ENCODE measurements at places on chromosomes 5 and 9. TPM values are rescaled to one million over a fixed set of nuclear protein-coding genes. Genes with fewer than 3 reads are reported as not detected.
A peak's percentile ranks its signal among the peaks of the same experiment; 100 is the strongest.

DNA sequence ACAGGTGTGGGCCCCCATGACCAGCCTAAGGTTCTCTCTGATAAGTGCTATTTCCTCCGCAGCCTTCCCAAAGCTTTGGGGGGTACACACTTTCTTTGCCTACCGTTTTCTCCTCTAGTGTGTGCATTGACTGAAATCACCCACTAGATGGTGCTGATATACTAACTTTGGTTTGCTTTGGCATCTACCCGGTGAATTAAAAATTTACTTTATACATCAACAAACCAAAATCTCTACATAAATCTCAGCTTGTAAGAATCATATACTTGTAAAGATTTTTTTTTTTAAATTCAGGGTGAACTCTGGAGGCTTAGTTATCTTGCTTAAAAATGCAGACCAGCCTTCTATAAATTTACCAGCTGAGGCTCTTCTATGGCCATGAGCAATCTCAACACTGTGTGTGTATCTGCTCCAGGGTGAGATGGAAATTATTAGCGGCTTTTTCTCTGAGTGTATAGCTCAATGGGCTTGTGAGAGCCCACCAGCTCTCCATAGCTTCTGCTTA is 475.7 kb upstream of the TNC start:
- peak; percentile 72 for DNase-seq

DNA sequence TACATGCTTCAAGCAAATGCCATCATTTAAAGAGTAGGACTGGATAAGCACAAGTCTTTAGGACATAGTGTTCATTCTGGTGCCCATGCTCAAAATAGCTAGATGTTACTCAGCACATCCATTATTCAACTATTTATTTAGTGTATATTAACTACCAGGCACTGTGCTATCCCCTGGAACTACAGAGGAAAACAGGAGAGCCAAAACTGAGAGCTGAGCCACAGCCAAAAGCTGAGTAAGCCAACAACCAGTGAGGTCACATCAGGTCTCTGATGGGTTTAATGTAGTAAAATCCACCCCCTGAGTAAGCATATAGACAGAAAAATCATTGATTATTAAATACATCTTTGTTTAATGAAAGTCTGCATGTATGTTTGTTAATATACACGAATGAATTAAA is 469.3 kb upstream of the DMAC1 start:
- no peak for DNase-seq

- peak; percentile 76 for DNase-seq
These were observed 9.7 kb downstream of the MRPL36 start for GRCh38 chr5:1789834-1790471.

DNA sequence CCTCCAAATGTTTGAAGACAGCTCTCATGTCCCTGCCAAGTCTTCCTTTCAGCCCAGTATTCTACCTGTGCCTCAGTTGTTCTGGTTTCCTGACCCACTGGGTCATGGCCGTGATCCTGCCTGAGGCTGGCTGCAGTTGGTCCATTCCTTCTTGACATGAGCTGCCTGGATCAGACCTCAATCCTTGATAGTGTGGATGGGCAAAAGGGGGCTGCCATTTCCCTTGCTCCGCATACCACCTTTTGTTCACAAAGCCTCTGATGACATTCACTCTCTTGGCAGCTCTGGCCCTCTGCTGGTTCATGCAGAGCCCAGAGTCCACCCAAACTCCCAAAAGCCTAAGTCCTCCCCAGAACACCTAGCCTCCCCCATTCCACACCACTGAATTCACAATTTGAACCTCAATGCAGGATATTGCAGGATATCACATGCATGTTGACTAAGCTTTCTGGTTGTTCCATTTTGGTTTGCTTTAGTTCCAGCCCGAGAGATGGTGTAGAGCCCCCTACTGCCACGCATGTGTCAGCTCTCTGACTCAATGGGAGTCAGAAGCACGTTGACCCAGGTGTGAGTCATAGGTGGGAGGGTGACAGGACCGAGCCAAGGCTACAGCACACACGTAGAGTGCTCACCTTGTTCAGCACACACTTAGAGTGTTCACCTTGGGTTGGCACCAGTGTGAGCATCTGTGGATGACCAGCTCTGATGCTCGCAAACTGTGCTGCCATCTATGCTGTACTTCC is 137.2 kb downstream of the MTX3 start:
- DNase-seq, result no peak

DNA sequence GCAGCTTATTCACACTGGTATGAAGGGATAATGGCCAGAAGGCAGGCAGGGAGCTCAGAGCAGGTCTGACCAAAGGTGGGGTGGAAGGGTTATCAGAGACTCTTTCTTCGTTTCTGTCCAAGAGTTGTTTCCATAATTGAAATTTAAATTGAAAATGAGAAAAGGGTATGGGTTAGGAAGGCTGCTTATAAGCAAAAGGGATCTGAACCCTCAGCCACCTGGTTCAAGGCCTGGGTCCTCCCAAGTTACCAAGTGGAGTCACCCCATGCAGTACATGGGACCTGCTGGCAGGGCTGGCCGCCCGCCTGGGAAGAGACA is 17.8 kb downstream of the EEIG1 start:
- DNase-seq, result no peak

DNA sequence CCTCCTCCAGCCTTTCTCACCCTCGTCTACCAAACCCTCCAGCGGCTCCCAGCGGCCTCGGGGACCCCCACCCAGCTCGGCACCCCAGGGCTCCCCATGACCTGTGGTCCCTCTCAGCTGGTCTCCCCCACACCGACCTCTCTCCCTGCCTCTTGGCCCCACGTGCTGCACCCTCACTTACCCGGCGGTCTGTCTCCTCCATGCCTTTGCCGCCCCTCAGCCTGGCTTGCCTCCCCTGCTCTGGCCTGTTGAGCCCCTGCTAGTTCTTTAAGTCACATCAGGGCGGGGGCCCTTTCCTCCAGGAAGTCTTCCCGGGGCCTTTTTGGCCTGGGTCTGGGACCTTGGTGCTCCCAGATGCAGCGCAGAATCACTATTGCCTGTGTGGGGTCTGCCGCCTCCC is 81.5 kb downstream of the LMX1B start:
- DNase-seq, result no peak

- DNase-seq, result no peak
These were observed 111.1 kb downstream of the WDR70 start for GRCh38 chr5:37490120-37490810.

DNA sequence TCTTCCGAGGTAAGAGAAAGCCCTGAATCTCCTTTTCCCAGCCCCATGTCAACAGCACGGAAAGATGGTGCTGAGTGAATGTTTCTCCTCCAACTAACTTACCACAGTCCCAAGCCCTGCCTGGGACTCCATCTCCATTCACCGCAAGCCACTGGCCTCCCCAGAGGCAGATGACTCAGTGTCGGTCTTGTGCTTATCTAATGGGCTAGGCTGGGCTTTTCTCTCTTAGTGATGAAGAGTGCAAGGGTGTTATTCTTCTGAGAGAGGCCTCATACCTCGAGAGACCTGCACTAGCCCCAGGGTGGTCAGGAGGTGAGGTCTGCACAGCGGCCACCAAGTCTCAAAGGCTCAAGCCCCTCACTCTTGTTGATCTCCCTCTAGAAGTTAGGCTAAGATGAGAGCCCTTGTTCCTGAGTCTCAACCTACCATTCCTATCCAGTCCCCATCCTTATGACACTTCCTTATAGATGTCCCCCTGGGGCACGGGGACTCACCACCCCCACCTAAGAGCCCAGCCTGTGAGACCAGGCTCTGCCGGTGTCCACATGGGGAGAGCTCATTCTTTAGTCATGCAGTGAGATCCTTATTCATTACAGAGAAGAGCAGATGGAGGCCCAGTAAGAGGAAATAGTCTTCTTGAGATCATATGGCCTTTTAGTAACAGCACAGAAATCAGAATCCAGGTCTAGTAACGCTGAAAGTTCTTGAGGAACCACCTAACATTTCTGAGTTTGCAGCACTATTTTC is 127.0 kb downstream of the SAXO1 start:
- no peak for DNase-seq

- DNase-seq, result no peak
These were observed 24.0 kb downstream of the GFPT2 start for GRCh38 chr5:180329138-180329435.

The GCNT1 gene
- 8.4 TPM for total RNA-seq

The PCDHGA4 gene
- total RNA-seq, result 2.9 TPM

The SV2C gene
- 0.10 TPM for total RNA-seq

The C7 gene
- 48.0 TPM for total RNA-seq

The TRIO gene
- 186 TPM for total RNA-seq

The TRIP13 gene
- 6.5 TPM for total RNA-seq

The FOXD1 gene
- 1.4 TPM for total RNA-seq

The GRM6 gene
- not detected for total RNA-seq

The ELOVL7 gene
- total RNA-seq, result 12.9 TPM
